Stimulated activated effector memory CD8-positive, alpha-beta T cell treated with anti-CD3 and anti-CD28 coated beads, Interleukin-12 subunit alpha, Interleukin-12 subunit beta, amount 100 ng/mL, for 72 hours (primary cell): ENCODE measurements at places on chromosomes 1 and 21.

GRCh38 chr1:24870551-24871195, 59.4 kb downstream of the RUNX3 start:
- no peak for DNase-seq

DNA sequence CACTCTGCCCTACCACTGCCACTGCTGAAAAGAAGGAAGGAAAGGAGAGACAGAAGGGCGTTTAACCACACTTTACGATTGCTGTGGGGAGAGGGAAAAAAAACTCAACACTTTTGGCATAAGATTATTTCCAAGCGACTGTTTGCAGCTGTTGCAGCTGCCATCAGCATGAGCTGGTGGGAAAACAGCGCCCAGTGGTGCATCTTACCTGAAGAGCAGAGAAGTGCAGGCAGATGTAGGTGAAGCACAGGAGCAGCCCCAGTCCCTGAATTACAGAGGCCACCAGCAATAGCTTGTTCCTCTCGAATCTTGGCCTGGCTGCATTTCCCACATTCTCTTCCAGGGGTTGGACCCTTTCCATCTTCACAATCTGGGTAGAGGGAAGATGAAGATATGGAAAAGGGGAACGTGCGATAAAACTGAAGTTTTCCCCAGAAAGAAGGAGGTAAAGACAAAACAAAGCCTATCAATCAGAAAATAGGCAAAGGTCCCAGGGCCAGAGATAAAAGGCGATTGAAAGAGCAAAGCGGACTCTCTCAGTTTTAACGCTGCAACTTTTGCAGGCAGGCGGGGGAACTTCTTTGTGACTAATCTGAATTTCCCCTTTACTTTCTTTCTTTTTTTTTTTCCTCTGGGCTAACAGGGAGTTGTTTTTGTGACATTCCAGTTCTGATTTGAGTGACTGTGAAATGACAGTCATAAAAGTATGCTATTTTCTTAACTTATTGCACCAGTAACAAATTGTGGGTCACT, at the start of gene TNFSF4:
Gene TNFSF4, minus strand, starts transcription at position 516 of the 753 bp plus-strand sequence. Its CDS starts 155 bp downstream, at position 361.
- no peak for DNase-seq

- no peak for DNase-seq
Measured at GRCh38 chr1:234539666-234540403, 60.9 kb upstream of the TARBP1 start.

- DNase-seq, result no peak
Measured at GRCh38 chr1:94661431-94661932, 119.9 kb upstream of the F3 start.

DNA sequence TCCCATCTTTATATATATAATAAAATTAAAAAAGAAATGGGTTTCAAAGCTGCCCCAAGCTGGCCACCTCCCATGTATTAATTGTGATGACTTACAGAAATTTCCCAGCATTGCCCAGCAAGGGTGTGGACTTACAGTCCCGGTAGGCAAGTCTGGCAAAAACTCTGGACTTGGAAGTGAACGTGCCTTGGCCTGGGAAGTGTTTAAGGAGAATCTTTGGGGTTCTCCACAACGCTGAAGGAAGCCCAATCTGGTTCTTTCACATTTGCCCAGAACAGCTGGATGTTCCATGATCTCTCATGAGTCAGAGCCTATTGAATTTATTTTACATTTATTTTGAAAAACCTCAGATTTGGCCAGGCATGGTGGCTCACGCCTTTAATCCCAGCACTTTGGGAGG, 98.4 kb upstream of the SLC45A1 start:
- no peak for DNase-seq

- DNase-seq, result no peak
Measured at GRCh38 chr1:37242501-37242900, 208.2 kb upstream of the GRIK3 start.

- DNase-seq, result no peak
Measured at GRCh38 chr1:160277330-160277729, 7.6 kb downstream of the PEX19 start.

- no peak for DNase-seq
Measured at GRCh38 chr1:81809808-81810207, 9.1 kb downstream of the ADGRL2 start.

DNA sequence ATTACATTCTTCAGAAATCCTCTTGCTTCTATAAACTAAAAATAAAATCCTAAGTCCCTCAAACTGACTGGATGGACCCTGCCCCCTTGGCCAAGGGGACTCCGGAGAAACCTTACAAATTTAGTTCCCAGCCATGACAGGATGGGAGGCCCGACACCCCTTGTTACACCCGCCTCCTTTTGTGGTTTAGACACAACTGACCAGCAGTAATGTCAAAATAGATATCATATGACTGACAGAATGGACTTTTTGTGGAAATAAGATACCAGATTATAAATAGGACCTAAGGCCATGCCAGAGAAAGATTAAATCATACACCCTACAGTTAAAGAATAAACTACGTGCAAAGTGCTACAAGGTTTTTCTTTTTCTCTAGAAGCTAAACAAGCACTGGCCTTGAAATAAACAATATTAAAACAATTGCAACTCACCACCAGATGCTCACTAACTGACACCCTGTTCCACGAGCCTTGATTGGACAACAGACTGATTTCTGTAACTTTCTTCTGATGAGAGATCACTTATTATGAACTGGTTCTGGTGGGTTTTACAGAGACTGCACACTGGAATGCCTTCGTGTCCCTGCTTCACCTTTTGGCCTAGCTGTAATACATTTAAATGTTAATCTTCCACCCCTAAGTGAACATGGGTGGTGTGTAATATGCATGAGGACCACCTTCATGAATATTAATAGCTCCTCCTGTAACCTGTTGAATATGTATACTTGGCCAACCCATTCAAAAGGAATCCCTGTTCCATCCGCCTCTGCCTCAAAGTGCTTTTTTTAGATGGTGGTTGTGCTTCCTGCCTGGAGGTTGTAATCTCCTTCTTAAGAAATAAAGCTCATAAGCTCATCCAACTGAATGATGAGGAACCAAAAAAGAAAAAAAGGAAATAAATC, 99.6 kb downstream of the ODF2L start:
- DNase-seq, result no peak

DNA sequence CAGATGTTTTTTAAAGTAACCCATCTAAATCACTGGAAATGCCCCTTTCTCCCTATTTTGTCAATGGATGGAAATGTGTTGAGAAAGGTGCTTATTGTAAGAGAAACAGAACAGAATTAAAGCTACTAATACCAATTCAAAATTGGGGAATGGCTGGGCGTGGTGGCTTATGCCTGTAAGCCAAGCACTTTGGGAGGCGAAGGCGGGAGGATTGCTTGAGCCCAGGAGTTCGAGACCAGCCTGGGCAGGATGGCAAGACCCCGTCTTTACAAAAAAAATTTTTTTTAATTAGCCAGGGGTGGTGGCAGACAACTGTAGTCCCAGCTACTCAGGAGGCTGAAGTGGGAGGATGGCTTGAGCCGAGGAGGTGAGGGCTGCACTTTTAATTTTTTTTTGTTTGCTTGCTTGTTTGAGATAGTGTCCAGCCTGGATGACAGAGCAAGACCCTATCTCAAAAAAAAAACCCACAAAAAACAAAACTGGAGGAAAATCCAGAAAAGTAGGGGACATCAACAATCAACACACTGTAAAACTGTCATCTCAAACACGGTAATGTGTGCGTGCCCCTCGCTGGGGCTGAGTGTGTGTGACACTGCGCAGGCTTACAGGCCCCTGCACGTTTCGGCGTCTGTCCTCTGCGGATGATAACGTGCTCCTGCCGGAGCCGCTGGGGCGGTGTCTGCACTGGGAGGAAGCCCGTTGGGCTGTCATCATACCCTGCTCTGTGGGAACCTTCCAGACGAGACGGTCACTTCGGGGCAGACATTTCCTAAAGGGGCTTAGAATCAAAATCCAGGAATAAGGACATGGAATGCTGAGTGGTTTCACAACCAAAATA, 11.6 kb upstream of the POFUT2 start:
- no peak for DNase-seq

- no peak for DNase-seq
Measured at GRCh38 chr1:1295154-1295923, 12.4 kb downstream of the ACAP3 start.

- DNase-seq, result no peak
Measured at GRCh38 chr1:197799271-197799670, 24.0 kb upstream of the DENND1B start.

- DNase-seq, result no peak
Measured at GRCh38 chr1:231896806-231897205, 270.2 kb downstream of the DISC1 start.

GRCh38 chr1:118989006-118989815, 1.1 kb upstream of the TBX15 start:
- no peak for DNase-seq

DNA sequence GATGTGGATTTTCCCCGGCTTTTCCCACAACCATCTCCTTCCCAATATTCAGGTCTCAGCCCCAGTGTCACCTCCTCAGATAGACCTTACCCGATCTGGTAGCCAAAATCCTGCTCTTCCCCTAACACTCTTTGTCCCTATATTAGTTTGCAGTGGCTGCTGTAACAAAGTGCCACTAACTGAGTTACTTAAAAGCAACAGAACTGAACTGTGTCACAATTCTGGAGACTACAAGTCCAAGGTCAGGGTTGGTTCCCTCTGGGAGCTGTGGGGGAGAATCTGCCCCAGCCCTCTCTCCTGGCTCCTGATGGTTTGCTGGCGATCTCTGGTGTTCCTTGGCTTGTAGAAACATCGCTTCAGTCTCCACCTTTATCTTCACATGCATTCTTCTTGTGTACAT, 64.0 kb downstream of the NENF start:
- DNase-seq, result no peak

- no peak for DNase-seq
Measured at GRCh38 chr21:34952701-34953100, 96.4 kb downstream of the RUNX1 start.

DNA sequence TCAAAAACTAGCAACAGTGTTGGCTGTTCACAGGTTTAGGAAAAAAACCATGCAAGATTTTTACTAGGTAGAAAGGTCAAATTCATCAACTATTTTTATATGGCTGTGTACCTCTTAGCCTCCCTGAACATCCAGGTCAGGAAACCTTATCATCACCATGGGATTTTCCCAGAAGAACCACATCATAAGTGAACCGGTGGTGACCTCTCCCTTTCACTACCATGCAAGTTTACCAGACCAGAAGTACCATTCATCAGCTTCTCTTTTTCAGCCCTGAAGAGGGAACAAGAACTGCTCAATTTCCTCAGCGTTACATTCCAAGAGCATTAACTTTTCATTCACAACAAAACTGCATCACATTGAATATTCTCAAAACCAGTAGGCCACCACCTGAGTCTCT, 5.9 kb downstream of the SSBP3 start:
- no peak for DNase-seq

GRCh38 chr1:242201090-242201489, 202.2 kb upstream of the MAP1LC3C start:
- no peak for DNase-seq

- DNase-seq, result no peak
Measured at GRCh38 chr1:83999316-83999819, 436 bp upstream of the TTLL7 start.

DNA sequence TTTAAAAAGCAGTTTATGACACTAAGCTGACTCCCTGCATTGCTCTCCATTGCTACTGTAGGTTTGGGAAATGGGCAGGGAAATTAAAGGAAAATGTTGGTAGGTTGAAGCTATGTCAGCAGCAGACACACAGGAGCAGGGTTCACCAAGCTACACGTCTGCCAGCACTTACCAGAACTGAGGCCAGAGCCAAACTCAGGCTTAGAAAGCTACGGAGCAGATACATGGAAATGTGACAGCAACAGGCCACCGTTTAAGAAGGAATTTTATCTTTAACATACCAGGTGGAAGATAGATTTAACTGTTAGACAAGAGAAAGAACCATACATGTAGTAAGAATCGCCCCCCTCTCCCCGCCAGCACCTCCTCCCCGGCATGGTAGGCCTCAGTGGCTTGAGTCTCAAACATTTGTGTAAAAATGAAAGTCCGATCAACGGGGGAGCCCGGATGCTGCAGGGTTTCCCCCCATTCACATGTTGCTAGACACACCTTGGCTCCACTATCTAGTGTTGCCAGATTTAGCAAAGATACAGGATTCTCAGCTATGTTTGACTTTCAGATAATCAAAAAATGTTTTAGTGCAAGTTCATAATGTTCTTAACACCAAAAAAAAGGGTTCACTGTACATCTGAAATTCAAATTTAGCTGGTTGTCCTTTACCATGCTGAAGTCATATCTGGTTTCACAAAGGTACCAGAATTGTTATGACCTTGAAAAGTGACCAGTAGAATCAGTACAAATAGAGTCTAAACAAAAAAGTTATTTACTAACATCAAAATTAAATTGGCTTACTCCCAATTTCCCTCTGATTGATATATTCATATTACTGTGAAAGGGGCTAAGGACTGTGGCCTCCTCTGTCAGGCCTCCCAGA, 6.7 kb downstream of the OR2T11 start:
- no peak for DNase-seq

GRCh38 chr1:248243204-248243603, 12.0 kb downstream of the OR2M4 start:
- no peak for DNase-seq

- no peak for DNase-seq
Measured at GRCh38 chr21:46431884-46432488, 26.7 kb upstream of the DIP2A start.

GRCh38 chr1:151069103-151069486, 1.5 kb upstream of the GABPB2 start:
- DNase-seq, result no peak

DNA sequence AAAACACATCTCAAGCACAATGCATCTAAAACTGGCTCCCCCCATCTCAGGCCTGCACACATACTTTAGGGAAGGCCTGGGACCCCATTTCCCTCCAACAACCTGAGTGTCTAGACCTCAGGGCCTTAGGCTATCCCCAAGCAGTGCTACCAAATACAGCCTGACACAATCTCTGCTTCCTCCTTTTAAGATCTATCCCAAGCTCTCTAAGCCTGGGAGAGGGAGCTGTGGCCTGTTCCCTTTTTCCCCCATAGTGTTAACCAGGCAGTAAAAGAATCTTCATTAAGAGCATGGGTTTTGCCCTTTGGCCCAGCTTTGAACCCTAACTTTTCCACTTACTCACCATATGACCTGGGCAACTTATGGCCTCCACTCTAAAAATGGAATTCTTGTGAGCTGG, 10.8 kb upstream of the COL8A2 start:
- DNase-seq, result no peak

DNA sequence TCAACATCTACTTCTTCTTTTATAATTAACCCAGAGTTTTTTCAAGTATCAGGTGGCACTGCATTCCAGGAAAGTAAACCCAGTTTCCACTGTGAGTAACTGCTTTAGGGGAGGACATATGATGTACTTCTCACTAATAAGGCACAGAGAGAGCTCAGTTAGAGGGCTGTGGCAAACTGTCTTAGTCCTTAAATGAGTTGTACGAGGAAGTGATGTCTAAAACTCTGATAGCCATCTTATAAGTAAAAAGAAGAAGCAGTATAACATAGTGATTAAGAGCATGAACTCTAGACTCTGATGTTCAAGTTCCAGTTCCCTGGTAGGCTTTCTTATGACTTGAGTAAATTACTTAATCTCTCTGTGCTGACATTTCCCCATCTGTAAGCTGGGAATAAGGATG, 58.7 kb upstream of the PTGS2 start:
- DNase-seq, result no peak

GRCh38 chr1:201938440-201939035, 7.8 kb downstream of the LMOD1 start:
- no peak for DNase-seq
